ENCODE measurements at places on chromosomes 12 and 14. TPM values are rescaled to one million over a fixed set of nuclear protein-coding genes. Genes with fewer than 3 reads are reported as not detected.
A peak's percentile ranks its signal among the peaks of the same experiment; 100 is the strongest.

Gene GOLGA5
- 21.9 TPM for total RNA-seq

Gene MBIP
- total RNA-seq, result 17.7 TPM

Gene WDHD1
- total RNA-seq, result 18.6 TPM

Gene SERPINA10
- total RNA-seq, result not detected

Gene P2RX2
- not detected for total RNA-seq

Gene LHX5
- not detected for total RNA-seq

Gene ZCRB1
- 57.8 TPM for total RNA-seq

Gene OTUB2
- 2.5 TPM for total RNA-seq

Gene GPATCH2L
- 25.7 TPM for total RNA-seq

Gene GLT8D2
- total RNA-seq, result 25.3 TPM

Gene EXD2
- 5.0 TPM for total RNA-seq

Gene AMN
- total RNA-seq, result not detected

DNA sequence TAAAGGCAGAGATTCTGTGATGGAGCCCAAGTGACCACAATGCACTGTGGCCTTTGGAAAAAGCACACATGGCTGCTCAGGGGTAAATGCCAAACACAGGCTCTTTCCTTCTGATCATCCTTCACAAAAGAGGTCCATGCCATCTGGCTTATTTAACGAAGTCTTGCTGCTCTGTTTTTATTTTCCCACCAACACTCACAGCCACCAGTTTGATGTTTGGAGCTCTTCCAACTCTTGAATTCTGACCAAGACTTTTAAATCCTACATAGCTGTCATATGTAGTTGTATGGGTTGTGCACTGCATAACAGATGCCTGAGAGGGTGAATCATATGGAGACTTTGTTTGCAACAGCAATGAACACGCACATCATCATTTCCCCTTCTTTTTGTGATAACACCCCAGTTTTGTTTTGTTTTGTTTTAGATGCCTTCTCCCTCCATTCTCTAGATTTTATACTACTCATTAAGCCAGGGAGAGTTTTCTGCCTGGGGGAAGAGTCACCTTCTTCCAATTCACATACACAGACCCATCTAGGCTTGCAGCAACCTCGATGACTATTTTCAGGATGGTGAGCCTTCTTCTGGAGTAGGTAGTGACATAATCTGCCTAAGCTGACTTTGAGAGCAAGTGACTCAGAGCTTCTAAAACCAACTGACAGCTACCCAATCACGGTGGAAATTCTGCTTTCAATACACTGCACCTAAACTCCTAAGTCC lies 145.2 kb upstream of the WSCD2 start:
- DNase-seq, result no peak

GRCh38 chr14:70152704-70153103 lies 36.0 kb downstream of the SLC8A3 start:
- DNase-seq, result no peak

DNA sequence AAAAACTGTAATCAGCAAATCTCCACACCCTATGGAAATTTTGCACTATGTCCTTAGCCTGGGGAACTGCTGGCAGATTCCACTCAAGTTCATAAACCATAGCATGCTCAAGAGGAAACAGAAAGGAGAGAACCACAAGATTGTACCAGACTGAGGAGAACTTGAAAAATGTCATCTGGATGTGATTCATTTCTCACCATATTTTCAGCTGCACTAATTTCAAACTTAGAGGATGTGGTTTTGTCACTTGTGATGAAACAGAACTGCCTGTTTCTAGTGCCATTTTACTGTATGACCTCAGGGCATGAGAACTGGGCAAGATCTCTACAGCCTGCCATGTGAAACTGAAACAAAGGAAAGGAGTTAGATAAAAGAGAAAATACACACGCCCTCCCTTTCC lies 1493.1 kb upstream of the FLRT2 start:
- DNase-seq, result peak; percentile 87

- peak; percentile 77 for DNase-seq
Measured at GRCh38 chr14:73238424-73238852, 1.1 kb downstream of the PAPLN start.

DNA sequence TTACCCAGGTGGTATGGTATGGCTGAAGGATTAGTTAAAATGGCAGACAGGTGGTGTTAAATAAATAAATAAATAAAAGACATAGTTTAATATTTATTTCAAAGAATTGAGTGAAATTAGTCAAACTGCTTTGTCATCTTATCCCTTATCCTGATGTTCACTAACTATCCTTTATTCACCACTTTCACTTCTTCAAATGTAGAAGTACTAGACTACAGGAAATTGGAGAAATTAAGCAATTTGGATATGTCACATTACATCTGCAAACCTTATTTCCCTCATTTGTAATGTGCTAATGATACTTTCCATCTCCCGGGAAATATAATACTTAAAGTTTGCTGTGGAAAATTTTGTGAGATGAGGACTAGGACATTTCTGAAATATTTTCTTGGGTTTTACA lies 1195.7 kb downstream of the LRFN5 start:
- no peak for DNase-seq

GRCh38 chr12:12837025-12837812 lies 24.1 kb downstream of the DDX47 start:
- DNase-seq, result peak; percentile 78

- DNase-seq, result no peak
Measured at GRCh38 chr12:64102339-64102738, 119.8 kb downstream of the KICS2 start.

DNA sequence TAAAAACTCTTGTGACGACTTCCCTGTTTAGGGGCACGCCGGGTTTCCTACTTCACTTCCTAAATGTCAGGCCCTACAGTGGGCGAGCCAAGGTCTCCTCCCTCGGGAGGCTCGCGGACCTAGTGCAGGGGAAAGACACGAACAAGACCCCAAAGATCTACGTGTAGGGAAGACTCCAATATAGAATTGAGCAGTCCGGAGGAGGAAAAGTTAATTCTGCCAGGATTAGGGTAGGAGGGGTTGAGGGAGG lies 564 bp downstream of the ATXN3 start:
- DNase-seq, result peak; percentile 20

GRCh38 chr12:101474711-101475386 lies at the start of gene SPIC:
SPIC (plus strand) TSS chr12:101475336; CDS start chr12:101476905, 1,569 bp downstream.
- no peak for DNase-seq

DNA sequence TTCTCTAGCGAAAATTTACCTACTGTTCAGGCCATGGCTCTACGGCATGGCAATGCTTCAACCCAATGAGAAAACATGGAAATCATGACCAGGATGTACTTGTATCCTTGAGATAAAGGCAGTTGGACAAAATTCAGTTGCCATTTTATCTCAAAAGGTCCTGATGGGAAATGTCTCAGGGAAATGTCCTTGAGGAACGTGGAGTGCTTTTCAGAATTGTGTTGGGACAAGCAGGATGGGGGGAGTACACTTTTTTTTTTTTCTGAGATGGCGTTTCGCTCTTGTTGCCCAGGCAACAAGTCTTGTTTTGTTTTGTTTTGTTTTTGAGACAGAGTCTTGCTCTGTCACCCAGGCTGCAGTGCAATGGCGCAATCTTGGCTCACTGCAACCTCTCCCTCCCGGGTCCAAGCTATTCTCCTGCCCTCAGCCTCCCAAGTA lies 86.8 kb upstream of the EIF5 start:
- no peak for DNase-seq

DNA sequence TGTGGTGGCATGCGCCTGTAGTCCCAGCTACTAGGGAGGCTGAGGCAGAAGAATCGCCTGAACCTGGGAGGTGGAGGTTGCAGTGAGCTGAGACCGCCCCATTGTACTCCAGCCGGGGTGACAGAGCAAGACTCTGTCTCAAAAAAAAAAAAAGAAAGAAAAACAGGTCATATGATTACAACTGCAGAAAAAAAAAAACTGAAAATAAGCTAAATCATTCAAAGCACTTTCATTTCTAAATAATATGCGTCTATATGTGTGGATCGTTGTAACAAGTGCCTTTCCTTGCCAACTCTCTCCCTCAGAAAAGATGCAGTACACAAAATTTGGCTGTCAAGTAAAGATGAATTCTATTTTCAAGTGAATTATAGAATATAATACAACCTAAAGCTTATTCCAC lies 42.4 kb downstream of the ATXN2 start:
- no peak for DNase-seq

DNA sequence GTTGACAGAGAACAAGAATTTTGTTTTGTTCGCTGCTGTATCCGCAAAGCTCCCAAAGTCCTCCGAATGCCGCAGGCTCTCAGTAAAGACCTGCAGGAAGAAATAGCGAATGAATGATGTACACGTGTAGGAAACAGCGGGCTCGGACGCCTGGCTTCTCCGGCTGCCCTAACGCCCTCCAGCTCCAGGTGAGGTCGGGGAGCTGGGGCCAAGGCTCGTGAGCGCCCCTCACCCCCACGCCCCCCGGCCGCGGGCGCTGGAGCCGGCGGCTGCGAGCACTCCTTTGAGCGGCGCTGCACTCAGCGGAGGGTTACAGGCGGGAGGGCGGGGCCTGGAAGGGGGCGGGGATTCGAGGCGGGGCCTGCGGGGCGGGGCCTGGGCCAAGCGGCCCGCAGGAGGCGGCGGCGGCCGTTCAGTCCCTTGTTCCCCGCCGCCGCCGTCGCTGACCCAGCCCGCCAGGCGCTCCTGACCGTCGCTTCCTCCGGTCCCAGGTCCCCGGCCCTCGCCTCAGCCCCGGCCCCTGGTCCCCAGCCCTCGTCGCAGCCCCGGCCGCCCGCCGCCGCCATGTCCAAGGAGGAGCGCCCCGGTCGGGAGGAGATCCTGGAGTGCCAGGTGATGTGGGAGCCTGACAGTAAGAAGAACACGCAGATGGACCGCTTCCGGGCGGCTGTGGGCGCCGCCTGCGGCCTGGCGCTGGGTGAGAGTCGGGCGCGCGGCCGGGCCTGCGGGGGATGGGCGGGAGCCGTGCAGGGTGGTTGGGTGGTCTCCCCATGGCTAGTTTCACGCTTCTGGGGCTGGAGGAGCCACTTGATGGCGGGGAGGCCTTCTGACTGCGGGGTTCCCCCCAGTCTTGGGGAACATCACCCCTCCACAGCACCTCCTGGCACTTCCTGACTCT lies at the start of gene AACS:
AACS (plus strand) TSS at position 415 of the 898 bp plus-strand sequence; CDS start at position 565, 150 bp downstream.
- no peak for DNase-seq

DNA sequence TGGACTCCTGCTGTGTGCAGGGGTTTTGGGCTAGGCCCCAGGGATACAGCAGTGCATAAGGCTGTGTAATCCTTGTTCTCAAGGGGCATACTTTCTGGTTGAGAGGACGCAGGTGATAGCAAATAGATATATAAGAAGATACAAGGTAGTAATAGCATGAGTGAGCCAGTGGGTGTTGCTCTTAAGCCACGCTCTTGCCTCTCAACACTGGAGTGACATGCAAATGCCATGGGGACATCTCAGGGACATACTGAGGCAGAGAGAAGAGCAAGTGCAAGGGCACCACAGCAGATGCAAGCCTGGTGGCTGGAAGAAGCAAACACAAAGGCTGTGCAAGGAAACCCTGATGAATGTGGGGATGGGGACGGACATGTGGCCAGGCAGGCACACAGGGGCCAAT lies 223.3 kb downstream of the CHST11 start:
- no peak for DNase-seq

- no peak for DNase-seq
Measured at GRCh38 chr14:92538412-92538985, 24.9 kb downstream of the RIN3 start.

DNA sequence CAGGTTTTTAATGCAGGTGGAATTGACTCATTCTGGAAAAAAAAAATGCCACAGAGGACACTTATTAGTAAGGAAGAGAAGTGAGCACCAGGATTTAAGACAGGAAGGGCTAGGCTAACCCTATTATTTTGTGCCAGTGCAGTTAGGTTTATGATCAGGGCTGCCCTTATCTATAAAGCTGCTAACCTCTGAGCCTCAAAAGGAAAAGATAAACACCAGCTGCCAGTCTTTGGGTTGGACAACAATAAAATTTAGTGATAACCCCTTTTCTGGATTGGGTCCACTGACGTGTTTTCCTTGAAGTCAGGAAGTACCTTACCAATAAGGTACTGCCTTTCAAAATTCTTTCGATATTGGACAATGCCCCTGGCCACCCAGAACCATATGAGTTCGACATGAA lies 128.9 kb downstream of the NUBPL start:
- DNase-seq, result no peak

DNA sequence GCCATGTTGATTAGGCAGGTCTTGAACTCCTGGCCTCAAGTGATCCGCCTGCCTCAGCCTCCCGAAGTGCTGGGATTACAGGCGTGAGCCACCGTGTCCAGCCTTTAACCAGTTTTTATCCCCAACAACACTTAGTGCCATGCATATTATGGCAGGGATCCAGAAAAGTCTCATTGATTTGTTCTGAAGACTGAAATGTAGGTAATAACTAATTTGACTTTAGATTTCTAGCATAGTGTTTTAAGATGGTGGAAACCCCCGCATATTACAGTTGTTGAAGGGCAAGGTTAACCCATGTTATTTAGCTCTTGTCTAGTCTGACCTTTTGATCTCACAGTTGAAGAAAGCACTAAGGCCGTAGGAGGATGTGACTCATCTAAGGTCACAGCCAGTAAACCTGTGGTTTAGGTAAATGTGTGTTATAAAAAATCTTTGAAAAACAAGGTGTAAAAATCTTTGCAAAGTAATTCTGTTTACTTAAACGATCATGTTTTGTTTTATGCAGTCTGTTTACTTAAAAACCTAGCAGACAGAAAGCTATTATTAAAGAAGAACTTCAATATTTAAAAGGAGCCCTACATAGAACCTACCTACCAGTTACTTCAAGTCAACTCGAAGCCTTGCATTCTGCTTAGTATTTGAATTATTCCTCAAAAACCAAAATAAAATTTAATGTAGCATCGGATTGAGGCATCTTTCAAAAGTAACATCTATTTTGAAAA lies 24.8 kb downstream of the BICDL1 start:
- no peak for DNase-seq

DNA sequence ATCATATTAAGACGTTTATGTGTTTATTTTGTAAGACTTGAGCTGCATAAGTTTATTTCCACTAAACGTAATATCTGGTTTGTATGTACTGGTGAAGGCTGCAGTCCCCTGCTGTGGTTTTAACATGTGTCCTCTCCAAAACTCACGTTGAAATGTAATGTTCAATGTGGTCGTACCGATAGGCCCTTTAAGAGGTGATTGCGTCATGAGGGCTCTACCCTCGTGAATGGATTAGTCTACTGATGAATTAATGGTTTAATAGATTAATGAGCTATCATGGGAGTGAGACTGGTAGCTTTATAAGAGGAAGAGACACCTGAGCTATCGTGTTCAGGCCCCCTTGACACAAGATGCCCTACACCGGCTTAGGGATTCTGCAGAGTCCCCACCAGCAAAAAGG lies 14.9 kb downstream of the LRIG3 start:
- no peak for DNase-seq

DNA sequence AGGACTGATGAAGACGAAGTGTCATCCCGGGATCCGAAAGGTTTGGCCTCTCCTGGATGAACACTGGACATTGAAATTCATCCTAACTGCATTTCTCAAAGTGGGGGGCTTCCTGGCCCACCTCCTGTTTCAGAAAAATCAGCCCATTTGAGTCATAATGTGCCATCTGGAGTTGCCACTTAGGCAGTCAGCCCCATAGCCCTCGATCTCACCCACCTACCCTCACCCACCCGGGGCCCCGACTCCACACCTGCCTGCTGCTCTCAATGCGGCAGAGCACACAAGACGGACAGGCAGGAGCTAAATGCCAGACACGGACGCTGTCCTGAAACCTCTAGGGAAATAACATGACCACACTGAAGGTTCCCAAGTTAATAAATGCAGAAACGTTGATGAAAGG lies 12.6 kb downstream of the DLK1 start:
- no peak for DNase-seq

- DNase-seq, result no peak
Measured at GRCh38 chr12:118900993-118901392, 80.3 kb upstream of the SRRM4 start.

GRCh38 chr14:39451811-39452210 lies 19.6 kb upstream of the FBXO33 start:
- no peak for DNase-seq

Data from H4 (cell line).